ENCODE measurements at places on chromosomes 7 and 10.

DNA sequence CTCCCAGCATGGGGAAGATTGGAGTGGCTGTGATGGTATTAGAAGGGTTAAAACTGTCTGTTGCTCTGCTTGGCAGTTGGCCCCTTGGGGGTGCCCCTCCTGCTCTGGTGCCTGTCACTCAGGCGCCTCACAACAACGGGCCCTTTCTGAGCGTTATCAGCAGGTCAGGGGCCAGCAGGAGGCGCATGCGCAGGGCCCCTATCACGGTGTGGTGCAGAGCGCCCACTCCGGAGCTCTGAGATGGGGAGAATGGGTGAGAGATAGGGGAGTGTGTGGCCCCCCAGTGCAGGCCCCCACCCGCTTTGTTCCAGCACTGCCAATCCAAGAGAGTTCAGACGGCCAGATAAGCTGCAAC is 24.8 kb downstream of the GBX1 start:
- no peak for DNase-seq

GRCh38 chr7:17640730-17641377 is 299.4 kb downstream of the SNX13 start:
- DNase-seq = peak; percentile 73

GRCh38 chr10:85978566-85979358 is 387.8 kb downstream of the GRID1 start:
- peak; percentile 59 for DNase-seq

- no peak for DNase-seq
These were observed 33.0 kb downstream of the BAMBI start for GRCh38 chr10:28710202-28710886.

DNA sequence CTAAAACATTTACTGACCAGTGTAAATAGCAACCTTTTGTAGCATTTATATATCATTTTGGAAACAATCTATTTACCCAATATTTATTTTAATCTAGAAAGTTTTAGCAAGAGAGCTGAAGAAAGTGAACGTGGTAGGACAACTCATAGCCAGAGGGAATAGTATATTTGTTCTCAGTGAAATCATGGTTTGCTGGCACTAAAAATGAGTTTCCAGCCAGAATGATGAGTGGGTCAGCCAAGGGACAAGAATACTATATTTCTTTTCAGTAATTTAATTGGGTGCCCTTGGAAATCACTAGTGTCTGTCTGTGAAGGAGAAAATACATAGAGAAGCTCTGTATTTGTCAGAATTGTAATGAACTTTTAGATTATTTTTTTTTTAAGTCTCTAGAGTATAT is 74.9 kb downstream of the MINPP1 start:
- DNase-seq = no peak

- DNase-seq = no peak
These were observed 171.9 kb upstream of the CACNA2D1 start for GRCh38 chr7:82615527-82615926.

DNA sequence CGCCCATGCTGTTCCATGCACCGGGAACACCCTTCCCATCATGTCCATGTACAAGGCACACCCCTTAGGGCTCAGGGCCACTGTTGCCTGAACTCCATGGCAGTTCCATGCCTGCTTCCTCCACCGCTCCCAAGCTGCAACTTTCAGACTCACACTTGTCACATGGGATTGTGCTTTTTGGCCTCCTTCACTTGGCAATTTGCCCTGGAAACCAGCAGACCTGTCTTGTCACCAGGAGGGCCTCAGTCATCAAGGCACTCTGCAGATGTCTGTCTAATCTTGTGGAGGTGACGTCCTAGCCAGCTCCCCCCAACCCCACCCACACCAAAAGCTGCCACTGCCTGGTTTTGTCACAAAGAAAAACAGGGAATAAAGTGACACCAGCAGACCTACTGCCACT is 47.5 kb downstream of the CARD11 start:
- DNase-seq = no peak

DNA sequence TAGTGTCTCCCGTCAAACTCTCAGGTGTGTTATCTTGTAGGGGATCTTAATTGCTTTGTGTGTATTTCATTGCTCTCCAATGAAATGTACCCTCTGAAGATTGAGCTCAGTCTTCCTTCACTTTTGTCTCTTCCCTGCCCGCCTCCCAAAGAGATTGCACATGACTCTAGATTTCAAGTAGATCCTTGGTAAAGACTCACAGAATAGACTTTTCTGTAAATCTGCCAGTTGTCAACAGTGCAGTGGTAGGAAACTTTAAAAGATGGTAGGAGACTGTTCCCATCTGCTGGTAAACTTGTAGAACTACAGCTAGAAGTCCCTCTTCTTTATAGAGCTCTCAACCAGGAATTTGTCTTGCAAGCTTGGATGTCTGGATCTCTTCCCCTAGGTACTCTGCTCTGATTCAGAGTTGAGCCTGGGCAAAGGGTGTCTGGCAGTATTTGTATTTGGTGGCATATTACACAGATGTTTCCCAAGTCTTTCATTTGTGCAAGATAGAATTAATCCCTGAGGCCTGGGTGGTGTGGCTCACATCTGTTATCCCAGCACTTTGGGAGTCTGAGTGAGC is 9.6 kb downstream of the CCL26 start:
- DNase-seq = no peak

GRCh38 chr7:8382004-8382730 is 51.2 kb upstream of the NXPH1 start:
- no peak for DNase-seq

DNA sequence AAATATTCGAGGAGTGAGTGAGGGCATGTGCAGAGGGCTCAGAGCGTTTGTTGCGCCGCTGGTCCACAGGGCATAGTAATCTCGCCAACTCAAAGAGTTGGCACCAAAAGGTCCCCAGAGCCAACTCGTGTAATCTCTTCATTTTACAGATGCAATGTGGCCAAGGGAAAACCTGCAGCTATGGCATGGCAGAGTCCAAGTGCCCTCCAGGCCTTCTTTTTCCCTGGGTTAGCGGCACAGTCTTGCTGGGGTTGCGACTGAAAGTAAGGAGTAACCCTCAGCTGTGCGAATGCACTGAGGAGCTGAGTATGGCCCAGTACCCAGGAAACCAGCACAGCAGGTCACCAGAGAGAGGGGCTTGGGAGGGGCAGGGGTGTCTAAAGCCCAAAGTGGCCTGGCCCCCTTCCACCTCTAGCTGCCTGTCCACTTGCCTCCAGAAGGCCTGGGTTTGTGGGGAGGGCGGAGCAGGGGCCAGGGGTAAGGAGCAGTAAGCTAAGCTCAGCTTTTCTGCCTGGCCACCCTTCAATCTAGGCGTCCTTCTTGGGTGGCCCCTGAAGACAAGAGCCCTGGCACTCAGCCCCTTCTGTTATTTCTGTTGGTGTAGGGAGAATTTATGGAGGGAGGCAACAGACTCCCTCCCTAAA is 3.3 kb upstream of the GAD2 start:
- peak; percentile 65 for DNase-seq

DNA sequence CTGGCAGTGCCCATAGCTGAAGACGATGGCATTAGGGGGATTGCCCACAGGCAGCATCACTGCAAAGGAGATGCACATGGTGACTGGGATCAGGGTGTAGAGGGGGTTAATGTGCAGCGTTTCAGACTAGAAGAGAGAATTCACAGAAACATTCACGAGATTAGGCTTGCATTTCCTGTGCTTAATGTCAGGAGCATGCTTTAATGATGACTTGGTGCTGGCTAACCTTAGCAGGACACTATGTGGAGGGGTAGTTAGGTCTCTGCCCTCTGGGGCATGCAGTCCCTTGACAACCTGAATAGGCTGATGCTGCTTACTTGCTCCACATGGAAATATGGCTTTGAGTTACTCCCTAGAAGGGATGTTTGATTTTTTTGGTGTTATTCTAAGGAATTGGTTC is 21.8 kb downstream of the STMP1 start:
- peak; percentile 59 for DNase-seq

DNA sequence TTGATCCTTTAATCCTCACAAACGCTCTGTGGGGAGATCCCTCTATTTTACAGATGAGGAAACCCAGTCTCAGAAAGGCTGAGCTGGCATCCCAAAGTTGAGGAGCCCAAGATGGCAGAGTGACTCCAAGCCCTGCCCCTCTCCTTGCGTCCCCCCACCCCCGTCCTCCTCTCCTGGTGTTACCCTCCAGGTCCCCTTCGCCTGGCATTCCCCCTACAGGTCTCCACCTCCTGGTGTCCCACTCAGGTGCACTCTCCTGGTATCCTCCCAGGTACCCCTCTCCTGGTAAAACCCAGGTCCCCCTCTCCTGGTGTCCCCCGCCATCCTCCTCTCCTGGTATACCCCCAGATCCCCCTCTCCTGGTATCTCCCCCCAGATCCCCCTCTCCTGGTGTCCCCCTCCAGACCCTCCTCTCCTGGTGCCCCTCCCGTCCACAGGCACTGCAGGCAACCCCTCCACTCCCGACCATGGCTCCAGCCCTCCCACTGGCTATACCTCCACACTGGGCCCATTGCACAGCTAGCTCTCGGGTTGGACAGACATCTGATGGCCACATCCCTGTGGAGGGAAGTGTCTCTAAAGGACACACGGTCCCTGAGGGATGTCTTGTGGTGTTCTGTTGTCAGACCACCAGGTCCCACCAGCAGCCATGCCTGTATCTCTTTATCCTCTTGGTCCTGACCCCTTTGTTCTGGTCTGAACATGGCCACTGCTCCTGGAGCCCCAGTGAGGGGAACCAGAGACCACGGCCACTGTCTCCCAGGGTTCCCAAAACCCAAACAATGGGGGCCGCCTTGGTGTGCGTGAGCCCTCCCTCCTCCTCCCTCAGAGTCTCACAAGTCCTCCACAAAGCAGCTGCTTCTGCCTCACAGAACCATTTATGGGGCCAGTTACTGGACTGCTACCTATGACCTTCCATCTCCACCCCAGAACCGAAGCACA is 37.2 kb downstream of the CALML3 start:
- DNase-seq = peak; percentile 34

GRCh38 chr10:70954381-70955176 is 66.2 kb upstream of the PCBD1 start:
- DNase-seq = no peak

DNA sequence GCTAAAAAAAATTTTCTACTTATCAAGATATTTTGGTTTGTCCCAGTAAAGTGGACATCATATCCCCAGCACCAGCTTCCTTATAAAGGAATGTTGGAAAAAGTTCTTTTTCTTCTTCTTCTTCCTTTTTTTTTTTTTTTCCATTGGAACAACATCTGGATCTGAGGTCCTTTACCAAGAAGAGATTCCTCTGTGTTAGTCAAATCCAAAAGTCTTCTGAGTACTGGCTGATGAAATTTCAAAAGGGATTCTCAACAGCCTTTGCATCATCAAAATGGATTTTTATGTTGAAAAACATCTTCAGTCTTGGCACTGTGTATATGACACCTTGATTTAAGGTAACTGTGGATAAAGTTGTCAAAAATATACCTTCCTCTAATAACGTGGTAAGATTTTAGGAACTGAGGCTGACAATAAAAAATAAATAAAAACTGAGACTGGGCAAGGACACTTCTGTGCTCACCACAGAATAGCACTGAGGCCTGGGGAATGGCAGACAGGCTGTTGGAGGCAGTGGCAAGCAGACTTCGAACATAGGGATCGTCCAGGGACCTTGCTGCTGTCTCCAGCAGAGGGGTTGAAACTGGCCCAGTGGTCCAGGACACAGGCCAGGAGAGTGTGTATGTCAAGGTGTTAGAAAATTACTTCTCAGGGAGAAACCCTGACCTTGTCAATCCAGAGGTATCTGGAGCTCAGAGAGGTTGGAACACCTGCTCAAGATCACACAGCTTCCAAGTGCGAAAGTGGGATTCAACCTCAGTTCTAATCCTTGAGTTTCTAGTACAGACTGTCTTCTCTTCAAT is 130.4 kb downstream of the PTPN20 start:
- no peak for DNase-seq

DNA sequence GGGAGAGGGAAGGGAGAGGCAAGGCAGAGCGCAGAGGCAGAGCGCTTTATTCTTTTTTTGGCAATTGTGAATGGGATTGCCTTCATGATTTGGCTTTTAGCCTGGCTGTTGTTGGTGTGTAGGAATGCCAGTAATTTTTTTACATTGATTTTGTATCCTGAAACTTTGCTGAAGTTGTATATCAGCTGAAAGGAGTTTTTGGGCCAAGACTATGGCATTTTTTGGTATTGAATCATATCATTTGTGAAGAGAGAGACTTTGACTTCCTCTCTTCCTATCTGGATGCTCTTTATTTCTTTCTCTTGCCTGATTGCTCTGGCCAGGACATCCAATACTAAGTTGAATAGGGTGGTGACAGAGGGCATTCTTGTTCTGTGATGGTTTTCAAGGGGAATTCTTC is 291.3 kb downstream of the REEP3 start:
- DNase-seq = no peak

- no peak for DNase-seq
These were observed 580 bp downstream of the EEPD1 start for GRCh38 chr7:36153571-36154097.

DNA sequence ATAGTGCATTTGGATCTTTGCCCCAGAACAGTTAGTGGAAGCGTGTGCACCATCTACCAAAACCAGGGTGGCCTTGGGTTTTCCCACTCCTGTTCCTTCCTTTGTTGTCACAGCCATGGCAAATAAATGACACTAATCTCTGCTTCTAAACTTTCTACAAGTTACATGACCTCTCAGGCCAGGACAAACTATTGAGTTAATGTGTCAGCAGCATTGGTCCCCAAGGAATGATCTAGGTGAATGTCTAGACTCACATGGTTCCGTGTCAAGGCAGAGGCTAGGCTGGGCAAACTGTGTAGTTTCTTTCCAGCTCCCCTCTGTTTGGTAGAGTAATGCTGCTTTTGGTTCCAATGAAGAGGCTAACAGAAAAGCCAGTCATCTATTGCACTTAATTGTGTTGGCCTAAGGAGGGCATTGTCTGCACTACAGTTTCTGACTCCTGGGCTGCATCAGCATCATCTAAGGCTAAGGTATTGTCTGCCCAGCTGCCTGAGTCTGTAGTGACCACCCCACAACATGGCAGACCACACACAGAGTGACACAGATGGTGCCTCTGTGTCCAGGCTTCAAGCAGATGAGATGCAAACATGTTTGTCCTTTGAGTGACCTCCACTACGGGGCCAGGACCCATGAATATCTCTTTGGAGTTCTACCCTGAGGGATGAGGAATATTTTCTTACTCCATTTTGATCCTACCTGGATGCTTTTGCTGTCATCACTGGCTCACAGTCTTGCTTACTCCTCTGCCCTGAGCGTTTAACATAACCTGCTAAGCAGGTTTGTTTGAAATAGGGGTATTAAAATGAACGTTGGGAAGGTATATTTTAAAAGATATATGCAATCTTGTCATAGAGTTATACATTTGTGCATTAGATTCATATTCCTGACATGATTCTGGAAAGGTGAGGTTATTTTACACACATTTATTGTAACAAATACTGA is 1.7 kb downstream of the CYP3A4 start:
- DNase-seq = no peak

GRCh38 chr7:80493121-80493849 is 18.6 kb downstream of the GNAT3 start:
- no peak for DNase-seq

GRCh38 chr7:40329601-40330153 is 194.9 kb downstream of the SUGCT start:
- no peak for DNase-seq

Data from endodermal cell (in vitro differentiated cells).